Forelimb muscle (tissue), 1 donor: ENCODE measurements at places on chromosomes 12 and 14.

DNA sequence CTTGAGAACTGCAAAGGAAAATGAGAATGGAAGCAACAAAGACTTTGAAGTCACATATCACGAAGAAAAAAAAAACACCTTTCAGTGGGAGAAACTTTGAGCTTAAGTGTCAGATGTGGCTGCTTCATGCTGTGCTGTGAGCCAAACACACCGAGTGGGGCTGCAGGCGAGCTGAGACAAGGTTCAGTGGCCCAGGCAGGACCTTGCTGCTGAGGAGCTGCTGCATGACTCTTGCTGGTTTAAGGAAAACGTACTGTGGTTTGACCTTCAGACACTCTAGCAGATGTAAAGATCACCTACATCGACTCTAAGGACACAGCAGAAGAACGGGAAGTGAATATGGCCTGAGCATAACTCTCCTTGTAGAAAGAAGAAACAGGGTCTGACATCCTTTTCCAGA is 118.1 kb upstream of the OR4E1 start:
- no peak for DNase-seq

- DNase-seq: no peak
Observed at GRCh38 chr12:78721906-78722305, 142.7 kb upstream of the SYT1 start.

DNA sequence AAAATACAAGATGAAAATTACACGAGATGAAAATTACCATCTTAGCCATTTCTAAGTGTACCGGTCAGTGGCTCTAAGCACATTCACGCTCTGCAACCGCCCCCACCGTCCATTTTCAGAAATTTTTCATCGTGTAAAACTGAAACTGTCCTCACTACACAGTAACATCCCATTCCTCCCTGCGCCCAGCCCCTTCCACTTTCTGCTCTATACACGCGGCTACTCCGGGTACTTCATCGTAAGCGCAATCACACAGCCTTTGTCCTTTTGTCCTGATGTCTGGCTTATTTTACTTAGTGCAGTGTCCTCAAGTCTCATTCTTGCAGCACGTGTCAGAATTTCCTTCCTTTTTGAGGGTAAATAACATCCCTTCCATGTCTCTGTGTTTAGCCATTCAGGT is 3.6 kb upstream of the GPR132 start:
- no peak for DNase-seq

DNA sequence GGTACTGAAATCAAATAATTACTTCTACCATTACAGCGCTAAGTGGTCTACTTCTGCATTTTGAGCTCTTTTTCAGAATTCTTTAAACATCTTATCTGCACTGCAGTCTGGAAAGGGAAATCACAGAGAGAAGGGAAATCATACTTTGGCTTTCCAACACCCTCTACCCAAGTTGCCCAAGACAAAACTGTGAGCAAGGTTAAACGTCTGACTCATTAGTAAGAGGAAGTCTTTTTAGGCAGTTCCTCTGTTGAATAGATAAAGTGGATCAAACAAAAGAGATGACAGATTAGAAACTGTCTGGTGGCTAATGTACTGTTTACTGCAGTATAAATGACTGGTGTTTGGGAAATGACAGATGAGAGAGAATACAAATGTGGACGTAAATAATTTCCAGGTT is 858.1 kb downstream of the NRXN3 start:
- DNase-seq: no peak

GRCh38 chr12:131362291-131363211 is 348.3 kb upstream of the SFSWAP start:
- no peak for DNase-seq

GRCh38 chr14:21643407-21643806 is 8.7 kb upstream of the OR10G2 start:
- no peak for DNase-seq

DNA sequence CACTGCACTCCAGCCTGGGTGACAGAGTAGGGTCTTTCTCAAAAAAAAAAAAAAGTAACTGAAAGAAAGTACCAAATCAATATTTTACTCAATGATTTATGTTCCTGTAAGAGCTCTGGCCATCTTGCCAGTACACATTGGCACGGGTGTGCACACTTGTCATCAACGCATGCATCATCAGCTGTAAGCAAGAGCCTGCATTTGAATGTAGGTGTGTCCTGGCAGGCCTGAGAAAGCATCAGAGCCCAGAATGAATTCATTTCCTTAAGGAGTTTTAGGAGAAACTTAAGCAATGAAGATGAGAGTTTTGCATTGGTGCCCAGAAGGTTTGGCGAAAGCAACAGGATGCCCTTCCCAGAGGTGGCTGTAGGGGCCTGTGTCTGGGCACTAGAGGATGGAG is 88.5 kb upstream of the FZD10 start:
- DNase-seq: no peak

- DNase-seq: no peak
Observed at GRCh38 chr14:70917633-70918032, 10.4 kb downstream of the PCNX1 start.

DNA sequence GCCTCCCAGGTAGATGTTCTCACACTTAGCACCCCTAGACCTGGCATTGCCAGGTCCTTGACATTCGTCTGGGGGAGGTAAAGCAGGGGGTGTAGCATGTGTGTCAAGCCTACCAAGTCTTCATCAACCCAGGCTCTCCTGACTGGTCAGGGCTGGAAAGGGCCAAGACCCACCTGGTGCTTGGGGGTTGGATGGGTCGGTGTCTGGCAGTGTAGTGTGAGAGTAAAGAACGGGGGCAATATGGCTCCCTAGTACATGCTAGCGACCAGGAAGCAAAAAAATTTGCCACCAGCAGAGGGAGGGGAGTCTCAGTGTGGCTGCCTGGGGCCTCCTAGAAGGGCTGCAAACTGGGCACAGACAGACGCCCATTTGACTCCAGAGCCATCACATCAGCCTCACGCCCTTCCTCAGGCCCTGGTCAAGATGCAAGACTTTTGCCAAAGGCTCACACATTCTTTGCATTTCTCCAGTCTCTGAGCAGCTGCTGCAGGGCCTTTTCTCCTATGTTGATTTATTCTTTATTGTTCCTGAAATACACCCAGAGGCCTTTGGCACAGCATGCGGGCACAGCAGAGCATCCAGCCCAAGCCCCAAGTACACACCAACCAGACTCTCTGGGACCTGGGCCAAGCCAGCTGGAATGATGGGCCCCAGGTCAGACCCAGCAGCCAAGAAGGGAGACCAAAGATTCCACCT is 38.3 kb upstream of the PNMA1 start:
- DNase-seq: no peak

GRCh38 chr12:14635776-14636175 is 60.6 kb downstream of the GUCY2C start:
- DNase-seq: no peak

DNA sequence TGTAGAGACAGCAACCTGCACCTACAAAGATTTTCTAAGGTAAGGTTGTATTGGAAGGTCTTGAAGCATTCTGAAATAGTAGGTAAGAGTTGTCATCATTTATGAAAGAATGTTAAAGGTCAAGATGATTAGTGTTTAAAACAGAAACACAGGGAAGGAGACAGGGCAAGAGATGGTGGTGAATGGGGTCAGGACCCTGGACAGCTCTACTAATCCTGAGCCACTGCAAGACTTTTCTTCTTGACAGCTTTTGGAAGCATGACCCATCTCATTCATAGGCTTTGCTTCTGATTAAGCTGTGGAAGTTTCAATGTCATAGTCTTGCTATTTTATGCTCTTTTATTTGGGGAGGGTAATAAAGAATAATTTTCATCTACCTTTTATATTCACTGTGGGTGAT is 75.5 kb upstream of the CAND1 start:
- DNase-seq: peak; percentile 1

GRCh38 chr14:100088226-100088625 is 23.0 kb downstream of the EVL start:
- DNase-seq: no peak

DNA sequence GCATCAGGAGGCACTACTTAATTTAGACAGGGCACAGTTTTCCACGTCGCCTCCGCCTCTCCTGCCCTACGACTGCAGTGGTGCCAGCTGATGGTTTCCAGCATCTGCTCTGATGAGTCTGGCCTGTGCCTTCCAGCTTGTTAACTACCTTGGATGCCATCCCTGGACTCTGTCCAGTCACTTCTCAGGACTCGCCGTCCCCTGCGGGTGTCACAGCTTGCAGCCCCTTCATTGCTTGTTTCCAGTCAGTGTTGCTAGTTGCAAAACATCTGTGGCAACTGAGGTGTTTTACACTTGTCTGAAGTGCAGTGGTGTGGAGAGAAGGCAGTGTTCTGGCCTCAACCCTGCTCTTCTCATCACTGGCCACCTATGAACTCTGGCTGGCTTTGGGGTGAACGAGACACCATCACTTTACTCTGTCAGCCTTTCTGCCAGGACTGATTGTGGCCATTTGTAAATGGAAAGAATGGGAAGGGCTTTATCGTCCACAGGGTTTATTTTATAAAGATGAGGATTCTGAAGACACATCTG is 8.3 kb downstream of the ADGRD1 start:
- DNase-seq: no peak
